ENCODE measurements at places on chromosomes 16 and 17.

DNA sequence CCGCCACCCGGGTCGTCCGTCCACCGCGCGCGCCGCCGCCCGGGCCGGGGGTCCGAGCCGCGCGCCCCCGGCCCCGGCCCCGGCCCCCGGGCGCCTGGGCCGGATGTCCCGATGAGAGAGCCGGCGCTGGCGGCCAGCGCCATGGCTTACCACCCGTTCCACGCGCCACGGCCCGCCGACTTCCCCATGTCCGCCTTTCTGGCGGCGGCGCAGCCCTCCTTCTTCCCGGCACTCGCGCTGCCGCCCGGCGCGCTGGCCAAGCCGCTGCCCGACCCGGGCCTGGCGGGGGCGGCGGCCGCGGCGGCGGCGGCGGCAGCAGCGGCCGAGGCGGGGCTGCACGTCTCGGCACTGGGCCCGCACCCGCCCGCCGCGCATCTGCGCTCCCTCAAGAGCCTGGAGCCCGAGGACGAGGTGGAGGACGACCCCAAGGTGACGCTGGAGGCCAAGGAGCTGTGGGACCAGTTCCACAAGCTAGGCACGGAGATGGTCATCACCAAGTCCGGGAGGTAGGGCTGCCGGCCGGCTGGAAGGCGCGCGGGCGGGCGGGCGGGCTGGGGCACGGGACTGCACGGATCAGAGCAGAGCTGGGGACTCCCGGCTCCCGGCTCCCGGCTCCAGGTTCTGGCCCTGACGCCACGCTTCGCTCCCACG, 548 bp downstream of the TBX2 start:
- no peak for DNase-seq

- no peak for DNase-seq
Observed at GRCh38 chr17:48563867-48564187, 14.3 kb downstream of the HOXB4 start.

GRCh38 chr17:50048146-50048720, 7.7 kb upstream of the ITGA3 start:
- DNase-seq, result no peak

DNA sequence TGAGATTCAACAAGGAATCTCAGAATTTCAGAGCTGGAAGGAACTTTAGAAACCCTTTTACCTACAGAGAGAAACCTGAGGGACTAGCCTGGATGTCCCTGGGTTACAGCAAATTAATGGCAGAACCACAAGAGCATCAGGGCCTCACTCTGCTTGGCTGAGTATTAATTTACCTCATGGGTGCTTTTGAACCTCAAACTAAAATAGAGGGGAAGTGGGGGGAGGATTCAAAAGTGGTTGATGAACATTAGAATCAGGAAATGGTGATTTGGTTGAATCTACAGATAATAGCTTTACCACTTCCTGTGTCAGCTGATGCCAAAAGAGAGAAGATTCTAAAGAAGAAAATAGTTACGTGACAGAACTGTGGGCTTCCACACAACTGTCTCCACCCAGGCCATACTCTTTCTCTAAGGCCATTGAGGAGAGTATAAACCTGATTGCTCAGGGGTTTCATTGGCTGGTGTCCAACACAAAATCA, 11.3 kb upstream of the SKAP1 start:
- DNase-seq, result no peak

GRCh38 chr17:73552300-73553048, 91.8 kb downstream of the SDK2 start:
- no peak for DNase-seq

DNA sequence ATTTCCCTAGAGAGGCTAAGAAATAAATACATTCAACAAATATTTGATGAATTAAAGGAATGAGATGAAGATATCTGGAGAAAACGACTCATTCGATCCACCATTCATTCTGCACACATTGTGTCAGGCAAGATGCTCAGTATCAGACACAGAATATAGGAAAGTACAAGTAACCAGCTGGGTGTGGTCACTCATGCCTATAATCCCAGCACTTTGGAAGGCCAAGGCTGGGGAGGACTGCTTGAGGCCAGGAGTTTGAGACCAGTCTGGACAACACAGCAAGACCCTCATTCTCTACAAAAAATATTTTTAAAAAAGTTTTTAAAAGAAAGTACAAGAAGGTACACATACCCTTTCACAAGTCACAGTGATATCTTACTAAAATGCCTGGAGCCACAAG, 42.3 kb downstream of the CRLF3 start:
- DNase-seq, result no peak

DNA sequence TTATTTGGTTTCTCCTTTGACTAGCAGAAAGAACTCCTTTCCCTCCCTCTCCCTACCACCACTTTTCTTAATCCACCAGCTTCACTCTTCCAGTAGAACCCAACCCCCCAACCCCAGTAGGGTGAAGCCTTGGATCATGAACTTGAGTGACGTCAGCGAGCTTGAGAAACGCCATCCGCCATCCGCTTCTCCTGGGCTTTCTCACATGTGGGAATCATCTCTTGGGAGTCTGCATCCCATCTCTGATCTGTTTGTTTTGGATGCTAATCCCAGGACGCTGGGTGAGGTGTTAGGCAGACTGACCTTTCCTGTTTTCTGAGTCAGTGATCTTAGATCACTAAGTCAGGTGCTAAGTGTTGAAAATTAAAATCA, 16.0 kb upstream of the SOX9 start:
- DNase-seq, result no peak

GRCh38 chr17:49146620-49147306, 14.2 kb downstream of the B4GALNT2 start:
- peak; percentile 91 for DNase-seq

- peak; percentile 95 for DNase-seq
Observed at GRCh38 chr17:78342449-78343186, 17.3 kb downstream of the SOCS3 start.

GRCh38 chr16:15051387-15051951, 4.4 kb downstream of the NTAN1 start:
- DNase-seq, result no peak

GRCh38 chr16:2744711-2745110, 7.7 kb upstream of the SRRM2 start:
- DNase-seq, result no peak

- no peak for DNase-seq
Observed at GRCh38 chr17:38619937-38620550, 14.3 kb upstream of the SRCIN1 start.

DNA sequence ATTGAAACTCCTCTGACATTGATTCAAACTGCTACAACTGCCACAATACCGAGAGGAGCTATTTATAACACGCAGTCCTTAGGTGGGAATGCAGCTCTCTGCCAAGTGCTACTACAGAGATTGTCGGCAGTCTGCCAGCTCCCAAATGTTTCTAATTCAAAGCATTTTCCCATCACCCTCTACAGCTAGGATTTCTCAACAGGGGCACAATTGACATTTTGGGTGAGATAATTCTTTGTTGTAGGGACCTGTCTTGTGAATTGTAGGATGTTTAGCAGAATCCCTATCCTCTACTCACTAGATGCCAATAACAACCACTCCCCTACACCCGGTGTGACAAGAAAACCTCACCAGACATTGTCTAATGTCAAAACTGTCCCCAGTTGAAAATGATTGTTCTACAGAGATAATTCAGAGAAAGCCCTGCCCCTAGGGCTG, 7.8 kb upstream of the N4BP1 start:
- DNase-seq, result no peak

DNA sequence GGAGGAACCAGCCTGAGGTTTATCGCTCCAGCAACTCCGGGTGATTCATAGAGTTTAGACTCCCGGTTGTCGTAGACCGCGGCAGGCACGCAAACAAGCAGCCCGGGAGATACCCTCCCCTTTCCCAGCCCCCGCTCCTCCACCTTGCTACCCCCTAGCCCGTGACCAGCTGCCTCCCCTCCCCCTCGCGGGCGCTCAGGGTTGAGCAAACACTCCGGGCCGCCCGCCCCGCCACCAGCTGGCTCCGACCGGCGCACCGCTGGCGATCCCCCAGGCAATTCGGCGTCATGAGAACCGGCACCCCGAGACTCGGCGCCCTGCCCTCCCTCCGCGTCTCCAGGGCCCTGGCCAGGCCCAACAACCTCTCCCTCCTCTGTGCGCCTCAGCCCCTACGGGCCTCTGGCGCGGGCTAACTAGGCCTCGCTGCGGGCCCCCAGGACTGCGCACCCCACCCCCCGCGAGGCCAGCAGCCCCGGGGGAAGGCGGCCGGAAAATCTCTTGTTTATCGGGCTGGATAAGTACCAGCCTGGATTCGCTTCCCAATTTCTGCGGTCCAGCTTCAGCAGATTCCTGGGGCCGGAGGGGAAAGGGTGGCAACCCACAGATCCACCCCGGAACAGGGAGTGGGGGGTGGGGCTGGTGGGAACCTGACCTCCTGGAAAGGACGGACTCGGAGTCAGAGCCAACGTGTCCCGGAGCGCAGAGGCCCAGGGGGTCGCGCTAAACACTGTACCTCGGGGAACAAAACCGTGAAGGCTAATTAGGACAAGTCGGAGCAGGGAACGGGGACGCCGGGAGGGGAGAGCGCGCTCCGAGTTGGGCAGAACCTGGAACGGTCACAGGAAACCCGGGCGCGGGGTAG, 951 bp upstream of the GPRC5C start:
- DNase-seq, result peak; percentile 24

DNA sequence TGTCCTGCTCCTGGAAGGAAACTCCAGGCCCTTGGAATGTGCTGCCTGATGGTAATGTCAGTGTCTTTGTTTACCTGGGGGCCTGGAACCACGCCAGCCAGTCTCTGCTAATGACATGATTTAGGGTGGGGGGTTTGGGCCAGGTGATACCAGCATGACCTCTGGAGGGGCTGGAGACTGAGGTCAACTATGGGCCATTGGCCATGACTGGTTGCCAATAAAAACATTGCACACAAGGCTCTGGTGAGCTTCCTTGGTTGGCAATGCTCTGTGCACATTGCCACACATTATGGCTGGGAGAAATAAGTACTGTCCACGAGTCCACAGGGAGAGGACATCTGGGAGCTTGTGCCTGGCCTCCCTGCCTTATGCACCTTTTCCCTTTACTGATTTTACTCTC, 52.5 kb downstream of the LITAF start:
- no peak for DNase-seq

- DNase-seq, result no peak
Observed at GRCh38 chr16:12518241-12519175, 285.2 kb downstream of the CPPED1 start.

DNA sequence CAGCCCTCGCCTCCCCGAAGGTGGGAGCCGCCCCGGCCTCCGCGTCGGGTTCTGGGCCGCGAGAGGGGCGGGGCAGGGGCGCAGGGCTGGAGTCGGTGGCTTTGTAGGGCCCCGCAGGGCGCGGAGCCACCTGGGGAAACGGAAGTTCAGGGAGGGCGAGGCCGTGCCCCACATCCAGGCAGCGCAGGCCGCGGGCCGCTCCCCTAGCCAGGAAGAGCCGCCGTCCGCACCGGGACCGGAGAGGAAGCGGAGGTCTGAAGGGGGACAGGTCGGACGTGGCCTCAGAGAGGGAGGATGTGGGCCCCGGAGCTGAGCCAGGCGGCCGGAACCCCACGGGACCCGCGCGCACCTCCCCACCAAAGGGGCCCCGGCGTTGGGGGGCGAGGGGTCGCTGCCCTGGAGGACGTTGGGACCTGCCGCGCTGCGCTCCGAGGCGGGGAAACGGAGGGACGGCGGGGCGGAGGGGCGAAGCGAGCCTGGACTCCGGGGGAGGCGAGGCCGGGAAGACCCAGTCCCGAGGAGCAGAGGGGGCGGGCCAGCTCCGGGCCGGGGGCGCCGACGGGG, 482 bp upstream of the SLC16A3 start:
- no peak for DNase-seq

- no peak for DNase-seq
Observed at GRCh38 chr17:34481779-34482178, 97.6 kb upstream of the TMEM132E start.

- no peak for DNase-seq
Observed at GRCh38 chr17:61458421-61459141, 6.4 kb downstream of the TBX4 start.

- no peak for DNase-seq
Observed at GRCh38 chr17:48067245-48067644, 19.1 kb downstream of the NFE2L1 start.

DNA sequence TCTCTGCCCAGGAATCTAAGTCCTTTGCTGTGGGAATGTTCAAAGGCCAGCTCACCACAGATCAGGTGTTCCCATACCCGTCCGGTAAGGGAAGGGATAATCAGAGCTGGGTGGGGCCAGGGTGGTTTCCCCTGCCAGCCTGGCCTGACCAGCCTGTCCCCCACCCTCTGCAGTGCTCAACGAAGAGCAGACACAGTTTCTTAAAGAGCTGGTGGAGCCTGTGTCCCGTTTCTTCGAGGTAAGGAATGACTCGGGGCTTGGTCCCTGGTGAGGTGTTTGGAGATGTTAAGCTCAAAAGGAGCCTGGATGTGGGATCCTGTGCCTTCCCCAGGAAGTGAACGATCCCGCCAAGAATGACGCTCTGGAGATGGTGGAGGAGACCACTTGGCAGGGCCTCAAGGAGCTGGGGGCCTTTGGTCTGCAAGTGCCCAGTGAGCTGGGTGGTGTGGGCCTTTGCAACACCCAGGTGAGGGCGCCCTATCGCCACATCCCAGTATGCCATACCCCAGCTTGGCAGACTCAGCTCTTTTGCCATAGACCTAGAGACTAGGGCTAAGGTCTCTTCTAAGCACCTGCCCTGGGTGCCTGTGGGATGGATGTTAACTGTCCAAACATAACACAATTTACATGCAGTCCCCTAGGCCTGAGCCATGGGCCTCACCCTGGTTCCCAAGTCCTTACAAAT, 997 bp downstream of the ACADVL start:
- no peak for DNase-seq

- DNase-seq, result no peak
Observed at GRCh38 chr17:7478276-7479212, 887 bp downstream of the ZBTB4 start.

- DNase-seq, result peak; percentile 73
Observed at GRCh38 chr17:57948555-57949420, 6.4 kb downstream of the CUEDC1 start.

DNA sequence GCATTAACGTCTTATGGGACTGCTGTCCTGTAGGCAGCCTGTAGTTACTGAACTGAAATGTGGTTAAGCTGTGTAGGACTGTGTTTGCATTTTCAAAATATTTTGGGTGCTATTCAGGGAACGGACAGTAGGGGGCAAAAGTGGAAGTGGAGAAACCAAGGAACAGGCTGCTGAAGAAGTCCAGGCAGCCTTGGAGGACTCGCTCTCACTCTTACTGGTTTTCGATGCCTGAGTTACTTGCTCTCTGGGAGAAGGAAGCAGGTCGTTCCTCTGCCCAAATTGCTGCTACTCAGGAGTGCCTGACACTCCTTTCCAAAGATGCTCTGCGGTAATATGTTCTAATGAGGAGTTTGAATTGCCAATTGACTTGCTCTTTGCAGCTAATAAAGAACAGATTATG, 64.5 kb upstream of the RBFOX1 start:
- DNase-seq, result no peak

All from stromal cell of bone marrow (primary cell).